ENCODE measurements at places on chromosomes 11 and 22. TPM values are rescaled to one million over a fixed set of nuclear protein-coding genes. Genes with fewer than 3 reads are reported as not detected.

The OR52I2 gene
- not detected for total RNA-seq

The TPBGL gene
- 0.15 TPM for total RNA-seq

The OR2AG1 gene
- total RNA-seq = not detected

DNA sequence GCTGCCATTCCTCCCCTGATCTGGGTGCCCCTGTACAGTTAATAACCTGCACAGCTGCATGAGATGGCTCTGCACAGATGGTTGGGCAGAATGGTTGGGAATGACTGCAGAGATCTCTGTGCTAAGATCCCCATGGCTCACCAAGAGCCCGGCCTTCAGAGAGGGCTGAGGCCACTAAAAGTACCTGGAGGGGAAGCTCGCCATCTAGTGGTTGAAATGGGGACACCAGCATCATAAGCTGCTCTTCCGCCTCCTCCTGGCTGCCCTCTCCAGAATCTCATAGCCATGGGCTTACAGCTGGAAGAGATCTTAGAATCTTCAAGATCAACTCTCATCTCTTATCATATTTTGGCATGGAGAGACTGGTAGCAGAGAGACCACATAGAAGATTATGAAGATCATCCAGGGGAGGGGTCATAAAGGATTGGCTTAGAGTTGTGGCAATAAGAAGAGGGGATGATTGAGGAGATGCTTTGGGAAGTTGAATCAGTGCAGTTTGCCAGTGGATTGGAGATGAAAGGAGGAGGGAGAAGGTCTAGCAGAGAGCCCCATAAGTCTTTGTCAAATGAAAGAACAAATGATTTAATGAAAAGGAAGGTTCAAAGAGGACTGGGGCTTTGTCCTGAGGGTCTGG lies 22.0 kb upstream of the TLCD5 start:
- DNase-seq = peak; percentile 89
- H3K27me3 ChIP-seq = no peaks in the 10 kb centered on the region
- H3K4me1 ChIP-seq = no peaks in the 10 kb centered on the region
- no peak overlapping the region for H3K27ac ChIP-seq
- H3K4me3 ChIP-seq = no peak overlapping the region

DNA sequence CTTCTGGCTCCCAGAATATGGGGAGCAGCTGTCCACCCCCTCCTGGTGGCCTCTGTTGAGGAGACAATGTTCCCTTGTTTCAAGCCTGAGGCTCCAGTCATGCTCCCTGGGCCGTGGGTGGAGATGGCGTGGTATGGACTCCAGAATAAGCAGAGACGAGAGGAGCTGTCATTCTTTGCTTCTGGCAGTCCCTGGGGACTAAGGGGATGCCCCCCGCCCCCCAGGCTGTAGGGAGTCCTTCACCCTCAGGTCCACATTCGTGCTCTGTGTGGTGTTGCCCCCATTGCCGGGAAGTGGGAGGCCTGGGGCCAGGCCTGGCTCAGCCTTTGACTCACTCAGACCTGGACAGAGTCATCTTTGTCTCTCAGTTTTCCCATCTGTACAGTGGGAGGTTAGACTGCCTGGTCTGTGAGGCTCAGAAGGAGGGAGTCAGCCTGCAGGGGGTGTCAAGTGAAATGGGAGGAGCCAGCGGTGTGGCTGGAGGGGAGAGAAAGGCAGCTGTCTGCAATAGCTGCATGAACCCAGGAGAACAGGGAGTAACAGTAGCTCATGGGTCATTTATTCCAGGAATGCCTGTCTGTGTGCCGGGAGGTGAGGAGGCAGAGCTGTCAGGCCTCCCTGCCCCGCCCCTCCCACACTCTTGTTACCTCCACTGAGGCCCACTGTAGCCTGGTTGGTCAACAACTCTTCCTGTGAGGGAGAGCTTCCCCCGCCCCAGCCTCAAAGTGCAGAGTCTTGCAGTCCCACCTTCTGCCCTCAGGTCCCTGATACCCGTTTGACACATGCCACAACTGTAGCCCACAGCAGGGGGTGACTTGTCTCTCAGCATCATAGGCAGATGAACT lies 6.3 kb downstream of the ARHGEF17 start:
- peak overlapping the region; percentile 34 for H3K27ac ChIP-seq
- H3K27me3 ChIP-seq = no peaks in the 10 kb centered on the region
- no peak for DNase-seq
- no peaks in the 10 kb centered on the region for H3K4me1 ChIP-seq
- H3K4me3 ChIP-seq = no peak overlapping the region
- H3K36me3 ChIP-seq = no peaks in the 10 kb centered on the region
